ENCODE measurements at places on chromosomes 3 and 15.

GRCh38 chr15:43519196-43519595 is 1.8 kb downstream of the MAP1A start:
- no peak for DNase-seq
- H3K27ac ChIP-seq, result no peak overlapping the region
- H3K27me3 ChIP-seq, result peaks cover 34% of the 10 kb centered on the region
- no peaks in the 10 kb centered on the region for H3K4me1 ChIP-seq

DNA sequence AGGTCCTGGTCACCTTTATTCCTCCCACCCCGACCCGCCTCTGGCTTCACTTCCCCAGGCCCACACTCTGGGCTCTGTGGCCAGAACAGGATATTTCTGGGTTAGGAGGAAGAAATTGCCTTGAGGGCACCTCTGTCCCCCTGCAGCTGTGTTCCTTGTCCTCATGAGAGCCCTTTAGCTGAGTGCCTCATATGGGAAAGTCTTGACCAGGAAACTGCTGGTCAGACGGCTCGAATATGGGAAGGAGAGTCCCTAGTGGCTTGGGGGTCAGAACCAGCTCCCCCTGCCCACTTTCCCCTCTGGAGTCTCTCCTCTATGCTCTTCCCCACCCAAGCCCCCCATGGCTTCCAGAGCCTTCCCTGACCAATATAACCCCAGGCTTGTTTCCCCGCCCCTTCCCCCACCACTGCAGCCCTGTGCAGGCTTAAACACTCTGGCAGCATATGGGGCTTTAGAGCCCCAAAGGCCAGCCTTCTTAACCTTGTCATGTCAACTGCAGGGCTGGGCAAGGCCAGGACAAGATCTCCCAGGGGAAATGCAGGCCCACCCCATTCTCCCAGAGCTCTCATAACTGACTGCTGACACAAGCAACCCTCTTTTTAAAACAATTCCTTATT is 36.4 kb downstream of the SEC22C start:
- DNase-seq, result no peak
- no peaks in the 10 kb centered on the region for H3K4me1 ChIP-seq
- H3K27me3 ChIP-seq, result no peaks in the 10 kb centered on the region
- H3K36me3 ChIP-seq, result no peaks in the 10 kb centered on the region

- H3K27ac ChIP-seq, result no peak overlapping the region
- H3K4me3 ChIP-seq, result no peak overlapping the region
- no peak for DNase-seq
- H3K27me3 ChIP-seq, result no peaks in the 10 kb centered on the region
- H3K4me1 ChIP-seq, result no peaks in the 10 kb centered on the region
- H3K36me3 ChIP-seq, result no peaks in the 10 kb centered on the region
These were observed 109.6 kb downstream of the FAM174B start for GRCh38 chr15:92545996-92546395.

DNA sequence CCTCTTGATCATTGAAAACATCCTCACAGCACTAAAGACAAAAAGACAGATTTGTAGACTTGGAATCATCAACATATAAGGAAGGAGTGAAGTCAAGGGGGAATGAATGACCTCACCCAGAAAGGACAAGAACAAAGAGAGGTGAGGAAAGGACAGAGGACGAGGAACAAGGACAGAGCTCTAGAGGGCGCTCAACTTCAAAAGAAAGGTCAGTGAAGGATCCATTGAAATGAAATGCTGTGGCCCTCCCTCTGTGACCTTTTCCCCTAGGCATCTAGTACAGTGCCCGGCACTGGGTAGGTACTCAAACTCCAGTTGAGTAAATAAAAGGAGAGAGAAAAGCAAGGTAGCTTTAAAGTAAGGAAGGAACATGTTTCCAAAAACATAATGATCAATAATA is 2.6 kb downstream of the ATP8B4 start:
- H3K4me1 ChIP-seq, result no peaks in the 10 kb centered on the region
- no peak for DNase-seq
- H3K27me3 ChIP-seq, result peaks cover 9% of the 10 kb centered on the region
- no peak overlapping the region for H3K27ac ChIP-seq

- no peaks in the 10 kb centered on the region for H3K4me1 ChIP-seq
- no peaks in the 10 kb centered on the region for H3K27me3 ChIP-seq
- H3K4me3 ChIP-seq, result no peak overlapping the region
- no peaks in the 10 kb centered on the region for H3K36me3 ChIP-seq
- DNase-seq, result no peak
- H3K27ac ChIP-seq, result no peak overlapping the region
These were observed 59.8 kb downstream of the AGTR1 start for GRCh38 chr3:148757238-148758215.

DNA sequence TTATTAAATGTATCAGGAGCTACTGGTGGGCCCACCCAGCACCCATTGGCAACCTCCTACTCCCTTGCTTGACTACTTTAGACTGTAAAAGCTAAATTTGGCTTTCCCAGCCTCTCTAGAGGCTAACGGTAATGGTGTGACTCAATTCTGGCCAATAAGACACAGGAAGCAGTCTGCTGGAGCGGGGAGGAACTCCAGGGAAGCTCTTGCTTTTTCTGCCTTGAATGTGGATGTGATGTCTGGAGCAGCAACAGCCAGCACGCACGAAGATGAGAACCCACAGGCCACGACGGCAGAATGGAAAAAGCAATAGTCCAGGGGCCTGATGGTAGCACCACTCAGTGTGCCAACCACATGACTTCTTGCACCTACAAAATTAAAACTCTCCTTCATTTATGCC is 39.9 kb downstream of the RAB6B start:
- no peak for DNase-seq
- H3K4me1 ChIP-seq, result no peaks in the 10 kb centered on the region
- no peak overlapping the region for H3K27ac ChIP-seq

DNA sequence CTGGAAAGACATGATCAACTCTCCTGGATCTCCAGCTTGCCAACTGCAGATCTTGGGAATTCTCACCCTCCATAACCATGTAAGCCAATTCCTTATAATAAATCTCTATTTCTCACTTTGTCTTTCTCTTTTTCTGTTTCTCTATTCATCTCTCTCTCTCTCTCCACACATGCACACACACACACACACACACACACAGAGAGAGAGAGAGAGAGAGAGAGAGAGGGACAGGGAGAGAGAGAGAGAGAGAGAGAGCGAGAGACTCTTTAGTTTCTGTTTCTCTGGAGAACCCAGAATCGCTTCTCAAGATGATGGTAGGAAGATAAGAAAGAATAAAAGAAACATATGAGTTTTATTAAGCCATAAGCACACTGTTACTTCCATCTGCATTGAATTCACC is 111.9 kb downstream of the BCHE start:
- no peak overlapping the region for H3K27ac ChIP-seq
- no peaks in the 10 kb centered on the region for H3K4me1 ChIP-seq
- no peaks in the 10 kb centered on the region for H3K27me3 ChIP-seq
- no peak overlapping the region for H3K4me3 ChIP-seq

- H3K27me3 ChIP-seq, result no peaks in the 10 kb centered on the region
- H3K36me3 ChIP-seq, result peaks cover 8% of the 10 kb centered on the region
- peak overlapping the region; percentile 84 for H3K4me3 ChIP-seq
- peak; percentile 3 for DNase-seq
- peak overlapping the region; percentile 57 for H3K27ac ChIP-seq
- peaks cover 14% of the 10 kb centered on the region for H3K4me1 ChIP-seq
These were observed 785 bp downstream of the MFSD1 start for GRCh38 chr3:158802409-158803268.

DNA sequence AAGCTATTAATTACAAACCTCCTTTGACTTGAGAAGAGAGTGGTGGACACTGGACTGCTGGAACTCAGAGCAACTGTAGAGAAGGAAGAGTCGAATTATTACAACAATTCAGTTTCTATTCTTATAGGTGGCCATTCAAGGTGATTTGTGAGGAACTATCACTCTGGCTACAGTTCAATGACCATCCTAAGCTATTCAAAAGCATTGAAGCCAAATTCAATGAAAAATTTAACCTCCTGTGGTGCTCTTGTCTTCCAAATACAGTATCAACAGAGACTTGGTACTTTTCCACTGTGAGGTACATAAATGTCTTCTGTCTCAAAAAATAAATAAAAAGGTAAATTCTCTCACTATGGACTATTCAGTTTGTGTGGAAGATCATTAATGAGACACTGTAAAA is 513.3 kb upstream of the SEMA6D start:
- no peaks in the 10 kb centered on the region for H3K36me3 ChIP-seq
- no peak overlapping the region for H3K4me3 ChIP-seq
- no peak overlapping the region for H3K27ac ChIP-seq
- no peaks in the 10 kb centered on the region for H3K27me3 ChIP-seq
- no peaks in the 10 kb centered on the region for H3K4me1 ChIP-seq

DNA sequence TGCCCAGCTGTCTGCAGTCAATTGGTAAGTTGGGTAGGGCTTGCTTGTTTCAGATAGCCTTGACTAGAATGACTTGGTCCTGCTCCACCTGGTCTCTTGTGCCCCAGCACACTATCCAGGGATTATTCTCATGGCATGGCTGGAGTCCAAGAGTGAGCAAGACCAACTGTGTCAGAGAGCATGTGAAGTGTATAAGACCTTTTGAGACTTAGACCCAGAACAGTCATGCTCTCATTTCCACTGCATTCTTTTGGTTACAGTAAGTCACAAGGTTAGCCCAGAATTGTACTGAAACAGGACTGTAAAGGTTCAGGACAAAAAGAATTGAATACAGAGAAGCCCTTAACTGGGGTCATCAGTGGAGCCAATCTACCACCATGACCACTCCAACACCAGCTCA is 650.8 kb upstream of the ADAMTS9 start:
- no peaks in the 10 kb centered on the region for H3K27me3 ChIP-seq
- no peak overlapping the region for H3K27ac ChIP-seq
- no peak overlapping the region for H3K4me3 ChIP-seq
- DNase-seq, result no peak

GRCh38 chr3:140903196-140903595 is 38.4 kb upstream of the SLC25A36 start:
- no peak overlapping the region for H3K4me3 ChIP-seq
- no peak for DNase-seq
- H3K27ac ChIP-seq, result no peak overlapping the region
- H3K36me3 ChIP-seq, result no peaks in the 10 kb centered on the region

- H3K36me3 ChIP-seq, result no peaks in the 10 kb centered on the region
- peaks cover 6% of the 10 kb centered on the region for H3K27me3 ChIP-seq
- peaks cover 2% of the 10 kb centered on the region for H3K4me1 ChIP-seq
These were observed 41.8 kb downstream of the CLEC3B start for GRCh38 chr3:45067941-45068340.

DNA sequence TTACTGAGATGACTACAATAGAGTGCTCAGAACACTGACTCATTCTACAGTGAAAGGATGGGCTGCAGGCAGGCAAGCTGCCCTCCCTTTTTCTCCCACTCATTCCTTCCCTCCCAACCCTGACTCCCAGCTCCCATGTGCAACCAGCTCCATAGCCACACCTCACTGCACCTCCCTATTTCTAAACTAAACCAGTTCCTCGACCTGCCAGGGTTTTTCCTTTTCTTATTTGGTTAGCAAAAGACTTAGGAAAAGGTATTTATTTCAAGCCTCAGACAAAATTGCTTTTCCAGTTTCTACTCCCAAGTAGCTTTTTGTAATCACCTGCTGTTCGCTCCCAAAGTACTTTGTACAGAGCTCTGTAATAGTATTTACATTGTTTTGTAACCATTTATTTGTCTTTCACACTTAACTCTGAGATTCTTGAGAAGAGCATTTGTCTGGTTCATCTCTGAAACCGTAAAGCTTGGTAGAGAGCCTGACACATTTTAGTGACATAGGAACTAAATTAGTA is 2.2 kb downstream of the AADAC start:
- no peak for DNase-seq
- H3K4me3 ChIP-seq, result no peak overlapping the region
- H3K4me1 ChIP-seq, result no peaks in the 10 kb centered on the region
- H3K36me3 ChIP-seq, result no peaks in the 10 kb centered on the region
- H3K27ac ChIP-seq, result no peak overlapping the region

GRCh38 chr15:20345401-20345958 is 196.1 kb downstream of the GOLGA6L6 start:
- H3K27ac ChIP-seq, result no peak overlapping the region
- H3K36me3 ChIP-seq, result no peaks in the 10 kb centered on the region
- H3K4me3 ChIP-seq, result no peak overlapping the region
- no peaks in the 10 kb centered on the region for H3K4me1 ChIP-seq
- DNase-seq, result no peak

DNA sequence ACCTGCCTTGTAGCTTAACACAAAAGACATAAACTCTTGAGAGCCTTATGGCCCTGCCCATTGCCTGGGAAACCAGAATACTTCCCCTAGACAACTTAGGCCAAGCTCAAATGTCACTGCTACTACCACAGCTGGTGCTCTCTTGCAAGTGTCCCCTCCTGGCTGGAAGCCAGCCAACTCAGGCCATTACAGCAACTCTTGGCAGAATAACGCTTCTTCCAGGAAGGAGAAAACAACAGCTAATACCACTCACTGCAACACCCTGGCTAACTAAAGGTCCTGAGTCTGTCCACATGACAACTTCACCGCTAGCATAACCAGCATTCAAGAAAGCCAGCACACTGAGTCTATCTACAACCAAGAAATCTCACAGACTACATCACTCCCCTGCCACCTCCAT is 5.1 kb upstream of the B4GALT4 start:
- DNase-seq, result no peak
- no peaks in the 10 kb centered on the region for H3K4me1 ChIP-seq
- H3K36me3 ChIP-seq, result no peaks in the 10 kb centered on the region
- no peak overlapping the region for H3K4me3 ChIP-seq
- no peak overlapping the region for H3K27ac ChIP-seq

- DNase-seq, result no peak
- no peaks in the 10 kb centered on the region for H3K27me3 ChIP-seq
- no peak overlapping the region for H3K4me3 ChIP-seq
- peaks cover 13% of the 10 kb centered on the region for H3K4me1 ChIP-seq
These were observed 21.7 kb downstream of the XXYLT1 start for GRCh38 chr3:195249057-195249770.

- H3K4me1 ChIP-seq, result no peaks in the 10 kb centered on the region
- no peak overlapping the region for H3K27ac ChIP-seq
- no peak overlapping the region for H3K4me3 ChIP-seq
- H3K27me3 ChIP-seq, result peaks cover 6% of the 10 kb centered on the region
- no peak for DNase-seq
These were observed 67.7 kb downstream of the CYP19A1 start for GRCh38 chr15:51270706-51271105.

DNA sequence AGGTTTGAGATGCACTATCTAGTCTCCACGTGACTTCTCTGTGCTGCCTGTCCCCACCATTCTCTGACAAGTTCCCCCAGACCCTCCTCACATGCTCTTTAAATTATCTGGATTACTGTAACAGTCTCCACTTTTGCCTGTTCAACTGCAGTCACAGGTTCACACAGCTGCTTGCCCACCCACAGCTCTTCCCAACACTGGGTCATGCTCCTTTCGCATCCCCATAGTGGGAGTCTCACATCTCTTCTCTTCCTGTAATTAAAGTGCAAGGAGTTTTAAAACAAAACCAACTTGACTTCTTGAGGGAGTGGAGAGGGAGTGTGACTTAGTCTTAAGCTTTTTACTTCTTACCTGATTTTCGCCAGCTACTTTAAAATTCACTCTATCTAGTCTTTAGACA is 178.8 kb downstream of the PLCL2 start:
- H3K27me3 ChIP-seq, result no peaks in the 10 kb centered on the region
- H3K36me3 ChIP-seq, result peaks cover 29% of the 10 kb centered on the region
- no peak overlapping the region for H3K27ac ChIP-seq
- no peaks in the 10 kb centered on the region for H3K4me1 ChIP-seq

GRCh38 chr3:107361633-107362032 is 15.6 kb upstream of the CCDC54 start:
- no peaks in the 10 kb centered on the region for H3K27me3 ChIP-seq
- no peaks in the 10 kb centered on the region for H3K4me1 ChIP-seq
- H3K27ac ChIP-seq, result no peak overlapping the region

- no peak for DNase-seq
- H3K36me3 ChIP-seq, result no peaks in the 10 kb centered on the region
- H3K27me3 ChIP-seq, result no peaks in the 10 kb centered on the region
- no peak overlapping the region for H3K4me3 ChIP-seq
These were observed 44.5 kb downstream of the BCL2L10 start for GRCh38 chr15:52068004-52068615.
